Activated T-cell treated with anti-CD3 and anti-CD28 coated beads, Interleukin-2, amount 50 U/mL, for 4 hours (primary cell): ENCODE measurements at places on chromosomes 1 and 21. TPM values are rescaled to one million over a fixed set of nuclear protein-coding genes. Genes with fewer than 3 reads are reported as not detected.
A peak's percentile ranks its signal among the peaks of the same experiment; 100 is the strongest.

DNA sequence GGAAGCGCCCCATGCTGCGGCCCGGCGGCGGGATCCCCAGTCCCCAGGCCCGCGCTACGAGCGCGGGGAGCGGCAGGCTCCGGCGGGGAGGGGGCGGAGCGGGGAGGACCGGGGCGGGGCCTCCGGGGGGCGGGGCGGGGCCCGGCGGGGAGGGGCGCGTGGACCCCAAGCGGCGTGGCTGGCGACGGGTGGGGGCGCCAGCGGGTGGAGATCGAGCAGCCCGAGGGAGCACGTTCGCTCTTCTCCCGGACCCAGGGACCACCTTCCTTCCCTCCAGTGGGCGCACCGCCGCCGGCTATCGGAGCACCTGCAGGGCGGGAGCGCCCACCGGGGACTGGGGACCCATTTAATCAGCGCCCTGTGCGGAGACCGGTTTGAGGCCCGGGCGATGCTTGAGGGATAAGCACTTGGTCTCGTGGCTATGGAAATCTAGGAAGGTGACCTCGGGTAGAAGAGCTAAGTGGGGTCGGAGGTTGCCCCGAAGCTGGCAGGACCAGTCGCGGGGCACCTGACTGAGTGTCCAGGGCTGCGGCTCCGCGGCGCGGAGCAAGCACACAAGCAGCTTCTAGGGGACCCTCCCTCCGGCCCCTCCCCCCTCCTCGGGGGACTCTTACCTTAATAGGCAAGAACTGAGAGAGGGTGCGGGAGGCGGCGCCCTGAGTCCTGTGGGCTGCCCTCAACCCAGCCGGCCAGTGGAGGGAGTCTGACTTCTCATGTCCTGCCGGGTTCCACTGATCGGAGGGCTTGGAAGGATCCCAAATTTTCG is at the start of gene TSPAN2:
TSS of gene TSPAN2 (minus strand) at position 84 of the 766 bp plus-strand sequence. CDS start at position 13, 71 bp downstream.
- peak; percentile 48 for DNase-seq

DNA sequence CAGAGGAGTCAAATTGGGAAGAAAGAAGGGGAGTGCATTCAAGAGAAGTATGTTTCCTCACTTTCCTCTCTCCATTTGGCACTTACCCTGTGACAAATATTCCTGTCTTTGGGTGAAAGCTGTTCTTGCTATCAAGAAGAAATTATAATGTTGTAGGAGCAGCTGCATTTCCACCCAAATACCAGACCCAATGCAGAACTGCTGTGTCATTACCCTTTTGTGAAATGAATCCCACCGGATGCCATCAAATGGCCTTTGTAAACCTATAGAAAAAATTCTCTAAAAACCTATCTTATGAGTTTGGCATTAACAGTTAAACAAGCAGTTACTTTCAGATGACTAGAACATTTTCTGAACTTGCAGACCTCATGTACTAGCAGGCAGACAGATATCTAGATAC is 16.7 kb upstream of the PALMD start:
- DNase-seq = no peak

GRCh38 chr1:201591981-201592380 is 53.1 kb downstream of the NAV1 start:
- no peak for DNase-seq

GRCh38 chr1:53541761-53542550 is 82.8 kb downstream of the DMRTB1 start:
- no peak for DNase-seq

- DNase-seq = no peak
Observed at GRCh38 chr1:221230605-221231004, 351.4 kb downstream of the HLX start.

DNA sequence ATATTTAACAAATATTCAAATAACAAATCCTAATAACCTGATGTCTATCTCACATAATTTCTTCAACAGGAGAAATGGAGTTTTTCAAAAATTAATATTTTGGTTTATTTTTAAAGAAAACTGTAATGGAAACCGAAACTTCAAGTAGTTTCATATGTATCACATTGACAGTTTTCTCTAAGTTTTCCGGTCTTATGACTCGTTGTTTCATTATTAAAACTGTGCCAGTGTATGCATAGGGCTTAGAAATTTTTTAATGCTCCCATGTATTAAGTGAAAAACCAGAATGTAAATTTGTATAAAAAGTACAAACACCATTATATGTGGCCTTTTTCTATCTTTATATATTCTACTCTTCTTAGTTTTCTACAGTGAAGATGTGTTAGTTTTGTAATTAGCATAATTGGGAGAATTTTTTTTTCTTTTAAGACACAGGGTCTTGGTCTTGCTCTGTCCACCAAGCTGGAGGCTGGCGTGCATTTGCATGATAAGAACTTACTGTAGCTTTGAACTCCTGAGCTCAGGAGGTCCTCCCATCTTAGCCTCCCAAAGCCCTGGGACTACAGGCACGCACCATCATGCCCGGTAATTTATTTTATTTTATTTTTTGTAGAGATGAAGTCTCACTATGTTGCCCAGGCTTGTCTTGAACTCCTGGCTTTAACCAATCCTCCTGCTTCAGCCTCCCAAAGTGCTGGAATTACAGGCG is 43.9 kb upstream of the SAMSN1 start:
- no peak for DNase-seq

DNA sequence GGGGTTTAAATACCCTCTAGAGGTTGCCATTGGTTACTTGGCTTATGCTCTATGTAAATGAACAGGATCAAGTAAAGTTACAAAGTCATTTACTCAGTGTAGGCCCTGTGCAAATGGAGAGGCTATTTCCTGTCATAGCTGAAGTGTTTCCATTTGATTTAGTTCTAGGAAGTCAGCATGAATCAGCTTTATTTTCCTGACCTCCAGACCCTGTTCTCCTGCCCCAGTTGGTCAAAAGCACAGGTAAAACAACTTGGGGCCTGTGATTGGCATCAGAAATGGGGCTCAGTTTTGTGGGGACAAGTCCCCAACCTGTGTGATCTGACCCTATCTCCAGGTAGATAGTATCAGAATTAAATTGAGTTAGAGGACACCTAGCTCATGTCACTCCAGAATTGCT is 239.9 kb downstream of the HHAT start:
- no peak for DNase-seq

DNA sequence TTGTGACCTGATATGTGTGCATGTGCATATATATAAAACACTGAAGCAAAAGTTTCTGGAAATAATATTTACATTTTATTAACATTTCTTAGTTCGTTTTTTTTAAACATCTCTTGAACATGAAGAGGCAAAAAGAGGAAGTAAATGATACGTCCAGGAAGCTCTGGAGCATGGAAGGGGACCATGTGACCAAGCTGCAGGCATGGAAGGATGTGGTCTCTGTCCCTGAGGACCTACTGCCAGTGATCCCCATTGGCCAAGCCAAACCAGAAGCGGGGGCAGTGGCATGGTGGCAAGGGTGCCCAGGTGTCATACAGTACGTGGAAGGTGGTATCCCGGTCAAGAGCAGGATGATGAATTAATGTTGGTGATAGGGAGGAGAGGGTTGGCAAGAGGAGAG is 268.3 kb upstream of the PROX1 start:
- DNase-seq = no peak

GRCh38 chr1:66270119-66270812 is 263.7 kb upstream of the SGIP1 start:
- no peak for DNase-seq

- DNase-seq = peak; percentile 88
Observed at GRCh38 chr1:109739738-109740614, 862 bp downstream of the GSTM3 start.

The TSACC gene
- total RNA-seq = 0.37 TPM

The GADD45A gene
- 49.7 TPM for total RNA-seq

The VAV3 gene
- 5.4 TPM for total RNA-seq

The OR2L5 gene
- not detected for total RNA-seq

The PLA2G4A gene
- total RNA-seq = 0.35 TPM

The CYP4A22 gene
- not detected for total RNA-seq

The TRPM2 gene
- total RNA-seq = 0.95 TPM
